ENCODE measurements at places on chromosomes 2 and 18. TPM values are rescaled to one million over a fixed set of nuclear protein-coding genes. Genes with fewer than 3 reads are reported as not detected.

RAB3GAP1 gene
- 35.9 TPM for total RNA-seq

MC4R gene
- not detected for total RNA-seq

SLC9A2 gene
- not detected for total RNA-seq

COLEC11 gene
- 0.47 TPM for total RNA-seq

GPR148 gene
- total RNA-seq, result not detected

SMC6 gene
- total RNA-seq, result 7.8 TPM

SERPINB11 gene
- total RNA-seq, result not detected

SPP2 gene
- total RNA-seq, result not detected

SOX11 gene
- total RNA-seq, result not detected

GRCh38 chr2:68745006-68745405 lies 10.4 kb downstream of the ARHGAP25 start:
- peaks cover 60% of the 10 kb centered on the region for H3K36me3 ChIP-seq
- no peaks in the 10 kb centered on the region for H3K27me3 ChIP-seq
- H3K27ac ChIP-seq, result peak overlapping the region; percentile 21
- DNase-seq, result no peak
- no peak overlapping the region for H3K4me3 ChIP-seq

- H3K36me3 ChIP-seq, result no peaks in the 10 kb centered on the region
- H3K27ac ChIP-seq, result no peak overlapping the region
- no peak for DNase-seq
These were observed 1019.5 kb upstream of the LRRTM1 start for GRCh38 chr2:81324046-81324445.

GRCh38 chr2:224849264-224849663 lies 133.1 kb upstream of the CCDC195 start:
- peaks cover 93% of the 10 kb centered on the region for H3K36me3 ChIP-seq
- H3K4me3 ChIP-seq, result no peak overlapping the region
- no peaks in the 10 kb centered on the region for H3K27me3 ChIP-seq
- no peaks in the 10 kb centered on the region for H3K4me1 ChIP-seq
- no peak for DNase-seq

DNA sequence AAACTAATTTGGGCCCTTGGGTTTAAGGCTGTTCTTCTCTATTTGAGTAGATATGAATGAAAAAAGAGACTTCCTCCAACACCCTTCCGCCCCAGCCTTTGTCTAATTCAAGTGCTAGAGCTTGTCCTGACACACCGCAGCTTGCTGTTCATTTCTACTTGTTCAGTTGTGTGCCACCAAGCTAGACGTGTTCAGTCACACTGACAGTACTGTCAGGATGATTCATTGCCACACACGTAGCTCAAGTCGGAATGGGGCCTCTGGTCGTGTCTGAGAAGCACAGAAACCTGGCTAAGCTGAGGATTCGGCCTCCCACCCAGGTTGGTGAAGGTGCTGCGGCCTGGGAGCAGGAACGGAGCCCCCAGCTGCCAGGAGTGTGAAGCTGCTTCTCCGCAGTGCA lies 45.6 kb upstream of the INHBB start:
- H3K27ac ChIP-seq, result no peak overlapping the region
- H3K36me3 ChIP-seq, result no peaks in the 10 kb centered on the region
- H3K4me3 ChIP-seq, result no peak overlapping the region
- no peaks in the 10 kb centered on the region for H3K4me1 ChIP-seq
- H3K27me3 ChIP-seq, result no peaks in the 10 kb centered on the region
- DNase-seq, result no peak

- no peaks in the 10 kb centered on the region for H3K27me3 ChIP-seq
- no peak for DNase-seq
- no peak overlapping the region for H3K4me3 ChIP-seq
- no peak overlapping the region for H3K27ac ChIP-seq
These were observed 55.3 kb downstream of the DTNB start for GRCh38 chr2:25617948-25618646.

- DNase-seq, result no peak
- H3K27me3 ChIP-seq, result peaks cover 6% of the 10 kb centered on the region
- H3K27ac ChIP-seq, result no peak overlapping the region
- no peak overlapping the region for H3K4me3 ChIP-seq
- H3K4me1 ChIP-seq, result no peaks in the 10 kb centered on the region
- H3K36me3 ChIP-seq, result no peaks in the 10 kb centered on the region
These were observed 78.9 kb upstream of the LMAN1 start for GRCh38 chr18:59437851-59438569.

DNA sequence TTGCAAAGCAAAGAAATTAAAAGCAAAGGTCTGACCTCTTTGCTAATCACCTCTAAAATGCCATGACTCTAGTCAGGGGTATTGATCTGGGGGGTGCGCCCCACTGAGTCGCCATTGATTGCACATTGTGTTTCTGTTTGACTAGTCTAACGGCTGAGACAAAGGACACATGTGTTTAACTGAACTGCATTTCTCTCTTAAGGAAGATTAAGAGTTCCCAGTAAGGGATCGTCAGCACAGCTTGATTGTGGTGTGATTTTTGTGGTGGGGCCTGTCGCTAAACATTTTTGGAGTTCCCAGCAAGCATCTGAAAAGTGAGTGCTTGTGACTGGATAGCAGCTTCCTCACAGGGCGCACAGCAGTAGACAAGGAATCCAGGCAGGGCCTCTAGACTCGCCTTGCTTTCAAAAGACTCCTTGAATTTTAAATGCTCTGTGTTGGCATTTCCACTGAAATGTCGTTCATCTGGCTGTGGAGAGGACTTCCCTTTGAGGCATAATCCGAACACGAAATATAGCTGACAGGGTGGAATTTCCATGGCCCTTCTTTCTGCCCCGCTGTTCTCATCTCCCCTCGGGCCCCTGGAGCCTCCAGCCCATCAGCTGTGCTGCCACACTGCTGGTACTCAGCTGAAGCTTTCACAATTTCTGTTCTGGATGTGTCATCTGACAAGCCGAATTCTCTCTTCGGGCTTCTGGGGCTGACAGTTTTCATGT lies 126.3 kb downstream of the FAM168B start:
- no peaks in the 10 kb centered on the region for H3K36me3 ChIP-seq
- H3K27me3 ChIP-seq, result peaks cover 14% of the 10 kb centered on the region
- H3K27ac ChIP-seq, result no peak overlapping the region
- H3K4me3 ChIP-seq, result no peak overlapping the region
- DNase-seq, result no peak

DNA sequence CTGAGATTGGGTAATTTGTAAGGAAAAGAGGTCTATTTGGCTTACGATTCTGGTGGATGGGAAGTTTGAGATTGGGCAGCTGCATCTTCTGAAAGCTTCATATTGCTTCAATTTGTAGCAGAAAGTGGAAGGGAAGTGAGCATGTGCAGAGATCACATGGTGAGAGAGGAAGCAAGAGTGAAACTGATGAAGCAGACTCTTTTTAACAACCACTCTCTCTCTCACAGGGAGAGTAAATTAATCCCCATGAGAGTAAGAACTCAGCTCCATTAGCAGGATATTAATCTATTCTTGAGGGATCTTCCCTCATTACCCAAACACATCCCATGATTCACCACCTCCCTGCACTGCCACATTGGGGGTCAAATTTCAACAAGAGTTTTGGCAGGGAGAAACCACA lies 298.5 kb upstream of the CELF4 start:
- DNase-seq, result no peak
- no peaks in the 10 kb centered on the region for H3K36me3 ChIP-seq
- H3K4me3 ChIP-seq, result no peak overlapping the region
- H3K27ac ChIP-seq, result no peak overlapping the region
